Thoracic aorta (tissue), 2 donors: ENCODE measurements at places on chromosomes 1 and 21.

DNA sequence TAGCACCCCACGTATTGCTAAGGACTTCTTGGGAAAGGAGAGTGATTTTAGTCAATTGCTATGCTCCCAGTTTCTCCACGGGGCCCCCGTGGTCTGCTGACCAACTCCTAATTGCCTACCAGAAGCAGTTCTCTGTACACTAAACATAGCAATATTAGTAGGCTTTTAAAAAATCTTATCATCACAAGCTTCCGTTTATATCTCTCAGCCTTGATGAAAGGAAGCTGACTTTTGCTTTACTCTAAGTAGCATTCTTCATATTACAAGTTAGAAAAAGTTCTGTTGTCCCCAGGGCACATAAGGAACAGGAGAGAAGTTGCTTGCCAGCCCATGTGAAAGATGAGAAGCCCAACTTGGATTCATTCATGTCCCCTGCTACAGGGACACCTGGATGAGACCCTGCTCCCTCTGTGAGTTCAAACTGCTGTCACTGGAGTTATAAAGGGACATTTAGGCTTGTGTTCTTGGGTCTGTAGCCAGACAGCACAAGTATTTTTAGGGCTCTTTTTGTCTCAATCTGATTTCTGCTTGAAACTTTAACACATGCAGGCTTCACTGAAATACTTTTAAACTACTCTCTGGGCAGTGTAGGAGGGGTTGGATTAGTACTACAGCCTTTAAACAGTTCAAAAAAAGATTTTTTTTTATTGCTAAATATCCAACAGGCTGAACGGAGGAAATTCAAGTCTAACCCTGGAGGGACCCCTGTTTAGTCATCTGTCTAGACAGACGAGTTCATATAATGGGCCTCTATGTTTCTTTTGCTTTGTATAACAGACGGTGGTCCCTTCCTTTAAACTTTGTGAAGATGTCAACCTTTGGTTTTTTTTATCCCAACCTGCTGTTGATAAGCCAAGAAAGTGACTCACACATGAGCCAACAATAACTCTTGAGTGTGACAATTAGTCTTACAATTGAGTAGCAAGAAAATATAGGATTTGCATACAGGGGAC is 29.5 kb downstream of the TGFB2 start:
- DNase-seq: no peak

DNA sequence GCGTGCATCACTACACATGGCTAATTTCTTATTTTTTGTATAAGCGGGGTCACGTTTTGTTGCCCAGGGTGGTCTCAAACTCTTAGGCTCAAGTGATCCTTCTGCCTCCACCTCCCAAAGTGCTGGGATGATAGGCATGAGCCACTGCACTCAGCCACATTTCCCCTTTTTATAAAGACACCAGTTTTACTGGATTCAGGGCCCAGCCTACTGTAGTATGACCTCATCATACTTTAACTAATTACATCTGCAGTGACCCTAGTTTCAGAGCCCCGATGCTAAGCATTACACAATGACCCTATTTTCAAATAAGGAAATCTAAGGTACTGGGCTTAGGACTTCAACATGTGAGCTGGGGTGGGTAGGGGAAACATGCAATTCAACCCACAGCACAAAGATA is 31.8 kb upstream of the ENAH start:
- DNase-seq: no peak

- no peak for DNase-seq
These were observed 63.1 kb downstream of the PTPRC start for GRCh38 chr1:198701766-198702539.

DNA sequence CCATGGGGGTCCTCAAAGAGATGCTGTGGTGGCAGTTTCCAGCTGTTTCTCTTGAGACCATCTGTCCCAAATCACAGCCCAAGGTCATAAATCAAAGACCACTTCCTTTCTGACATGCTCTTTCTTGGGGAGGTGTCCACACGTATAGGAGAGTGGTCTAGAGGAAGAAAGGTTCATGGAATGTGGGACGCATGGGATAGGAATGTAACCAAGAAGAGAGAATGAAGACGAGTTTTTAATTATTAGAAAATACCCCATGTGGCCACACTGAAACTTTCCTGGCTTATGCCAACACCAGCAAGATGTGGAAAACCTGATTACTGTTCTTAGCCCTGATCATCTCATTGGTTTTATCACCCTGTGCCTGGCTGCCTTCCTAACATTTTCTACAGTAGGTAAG is 124.2 kb upstream of the IFFO2 start:
- no peak for DNase-seq

DNA sequence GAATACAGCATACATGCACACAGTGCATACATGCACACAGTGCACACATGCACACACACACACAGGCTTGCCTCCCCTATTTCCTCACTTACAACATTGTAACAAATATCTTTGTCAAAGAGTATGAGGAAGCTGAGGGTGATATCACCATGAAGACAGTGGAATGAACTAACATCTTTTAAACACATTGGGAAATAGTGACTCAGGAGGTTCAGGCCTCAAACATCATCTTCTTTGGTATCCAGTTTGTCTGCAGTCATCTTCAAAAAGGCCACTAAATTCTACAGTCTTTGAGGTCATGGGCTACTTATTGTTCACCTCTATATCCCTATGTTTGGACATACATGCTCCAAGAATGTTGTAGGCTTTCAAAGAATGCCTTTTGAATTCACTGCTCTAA is 2.1 kb upstream of the LCE2B start:
- no peak for DNase-seq

DNA sequence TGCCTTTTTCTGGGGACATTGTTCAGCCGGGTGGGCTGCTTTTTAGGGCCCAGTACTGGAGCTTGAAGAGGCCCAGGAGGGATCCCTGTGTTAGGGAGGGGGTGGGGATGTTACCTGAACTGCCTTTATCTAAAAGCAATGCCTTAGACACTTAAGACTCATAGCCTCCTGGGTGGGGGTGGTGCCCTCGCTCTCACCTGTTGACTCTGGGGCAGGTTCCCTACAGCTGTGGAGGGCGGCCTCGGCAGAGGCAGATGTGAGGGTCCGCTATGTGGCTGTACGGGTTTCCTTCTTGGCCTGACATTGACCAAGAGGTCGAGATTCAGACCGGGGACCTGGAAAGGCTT is 716 bp downstream of the INAVA start:
- DNase-seq: no peak

- no peak for DNase-seq
These were observed 121.2 kb downstream of the CNIH3 start for GRCh38 chr1:224737353-224737727.

DNA sequence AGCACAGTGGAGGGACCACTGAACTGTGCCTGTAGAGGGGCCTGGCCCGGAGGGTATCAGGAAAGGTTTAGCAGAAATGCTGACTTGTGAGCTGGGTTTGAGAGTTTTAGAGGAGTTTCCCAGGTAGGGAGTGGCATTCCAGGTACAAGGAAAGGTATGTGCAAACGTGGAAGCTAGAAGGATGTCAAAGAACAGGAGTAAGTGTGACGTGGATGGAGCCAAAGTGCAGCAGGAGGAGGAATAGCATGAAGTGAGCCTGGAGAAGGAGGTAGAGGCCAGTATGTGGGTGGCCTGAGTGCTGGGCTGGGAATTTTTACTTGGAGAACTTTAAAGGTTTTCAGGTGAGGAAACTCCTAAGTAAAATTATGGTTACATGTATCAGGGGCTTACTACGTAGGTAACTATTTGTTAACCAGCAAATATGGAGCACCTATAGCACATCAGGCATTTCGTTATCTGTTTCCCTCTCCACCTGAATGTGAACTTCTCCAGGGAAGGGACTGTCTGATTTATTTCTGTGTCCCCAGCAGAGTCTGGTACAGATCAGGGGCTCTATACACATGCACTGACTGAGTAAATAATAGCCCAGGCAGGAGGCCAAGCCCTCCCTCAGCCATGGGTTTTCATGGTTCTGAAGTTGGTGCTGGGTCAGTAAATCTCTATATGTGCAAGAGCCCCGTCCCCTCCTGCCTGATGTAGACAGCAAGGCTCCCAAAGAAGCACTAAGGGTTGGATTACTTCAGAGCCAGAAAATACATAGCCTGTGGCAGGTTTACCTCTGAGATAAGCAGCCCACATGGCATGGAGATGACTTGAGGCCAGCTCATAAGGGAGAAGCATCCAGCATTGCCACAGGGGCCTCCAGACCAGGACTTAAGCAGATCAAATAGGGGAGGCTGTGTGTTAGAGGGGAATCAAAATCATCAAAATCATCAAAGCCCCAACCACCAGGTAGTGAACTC is 43.4 kb downstream of the CDCP2 start:
- DNase-seq: no peak

DNA sequence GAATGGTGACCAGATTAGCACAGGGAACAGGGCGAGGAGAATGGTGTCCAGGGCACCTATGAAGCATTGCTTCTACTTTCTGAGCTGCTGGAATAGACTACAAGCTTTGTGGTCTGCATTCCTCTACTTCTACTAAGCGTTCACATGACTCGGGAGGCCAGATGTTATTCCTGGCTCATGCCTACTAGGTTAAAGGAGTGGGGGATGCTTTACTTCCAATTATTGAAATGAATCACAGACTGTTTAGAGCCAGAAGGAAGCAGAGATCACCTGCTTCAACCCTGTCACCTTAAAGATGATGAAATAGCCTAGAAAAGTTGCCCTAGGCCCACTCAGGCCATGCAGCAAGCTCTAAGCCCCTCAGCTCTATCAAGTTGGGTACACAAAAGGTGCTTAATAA is 633.5 kb downstream of the KIF26B start:
- no peak for DNase-seq

DNA sequence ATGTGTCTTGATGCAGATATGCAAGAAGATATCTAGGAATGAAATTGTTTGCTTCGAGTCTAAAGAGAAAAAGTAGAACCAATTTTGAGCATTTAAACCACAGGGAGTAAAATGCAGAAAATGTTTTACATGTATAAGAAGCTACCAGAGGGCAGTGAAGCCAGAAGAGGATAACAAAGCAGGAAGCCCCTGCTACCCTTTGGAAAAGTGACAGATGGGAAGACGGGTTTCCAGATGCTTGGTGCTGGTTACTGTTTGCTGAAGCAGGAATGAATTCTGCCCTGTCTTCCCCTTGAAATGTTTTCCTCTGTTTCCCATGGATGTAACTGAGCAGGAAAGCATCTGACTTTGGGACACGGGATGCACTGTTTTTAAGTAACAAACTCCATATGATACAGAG is 822.2 kb downstream of the MRPL39 start:
- DNase-seq: no peak

- DNase-seq: no peak
These were observed 96.2 kb upstream of the EDN2 start for GRCh38 chr1:41580520-41581172.

GRCh38 chr1:104720741-104721140 is 971.0 kb downstream of the AMY1C start:
- no peak for DNase-seq

GRCh38 chr1:13798120-13798519 is 98.1 kb downstream of the PRDM2 start:
- no peak for DNase-seq

- no peak for DNase-seq
These were observed 8.5 kb downstream of the TMEM9 start for GRCh38 chr1:201145816-201146215.

DNA sequence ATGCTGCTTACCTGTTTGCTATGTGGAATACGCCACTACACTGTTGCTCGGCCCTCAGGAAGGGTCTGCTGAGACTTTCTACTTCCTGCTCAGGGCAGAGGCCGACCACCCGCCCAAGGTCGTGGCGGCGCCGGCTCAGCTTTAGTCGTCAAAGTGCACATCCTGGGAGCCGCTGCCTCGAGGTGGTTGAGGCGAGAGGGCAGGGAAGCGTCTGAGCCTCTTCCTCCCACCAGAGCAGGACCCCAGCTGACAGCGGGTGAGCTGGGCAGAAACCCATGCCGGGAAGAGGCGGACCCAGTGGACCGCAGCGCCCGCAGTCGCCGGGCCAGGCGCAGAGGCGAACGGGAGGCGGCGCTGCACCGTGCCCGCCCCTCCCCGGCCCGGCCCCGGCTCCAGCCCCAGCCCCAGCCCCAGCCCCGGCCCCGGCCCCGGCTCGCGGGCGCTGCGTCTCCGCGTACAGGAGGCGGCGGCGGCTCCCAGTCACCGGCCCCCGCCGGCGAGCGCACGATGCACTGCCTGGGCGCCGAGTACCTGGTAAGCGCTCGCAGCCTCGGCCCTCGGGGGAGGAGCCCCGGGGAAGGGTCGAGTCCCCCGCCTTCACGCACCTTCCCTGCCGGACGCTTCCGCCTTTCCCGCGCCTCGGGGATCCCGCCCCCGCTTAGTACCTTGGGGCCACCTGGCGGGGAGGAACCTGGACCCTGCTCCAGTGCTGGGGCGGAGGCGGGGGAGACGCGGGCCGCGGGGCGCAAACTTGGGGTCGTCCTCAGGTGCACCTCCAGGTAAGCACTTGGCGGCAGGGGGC is at the start of gene SLC44A3:
SLC44A3 (plus strand) TSS at position 413 of the 802 bp plus-strand sequence; CDS start at position 508, 95 bp downstream.
- DNase-seq: no peak

GRCh38 chr1:166083887-166084286 is 82.9 kb downstream of the FAM78B start:
- DNase-seq: no peak

DNA sequence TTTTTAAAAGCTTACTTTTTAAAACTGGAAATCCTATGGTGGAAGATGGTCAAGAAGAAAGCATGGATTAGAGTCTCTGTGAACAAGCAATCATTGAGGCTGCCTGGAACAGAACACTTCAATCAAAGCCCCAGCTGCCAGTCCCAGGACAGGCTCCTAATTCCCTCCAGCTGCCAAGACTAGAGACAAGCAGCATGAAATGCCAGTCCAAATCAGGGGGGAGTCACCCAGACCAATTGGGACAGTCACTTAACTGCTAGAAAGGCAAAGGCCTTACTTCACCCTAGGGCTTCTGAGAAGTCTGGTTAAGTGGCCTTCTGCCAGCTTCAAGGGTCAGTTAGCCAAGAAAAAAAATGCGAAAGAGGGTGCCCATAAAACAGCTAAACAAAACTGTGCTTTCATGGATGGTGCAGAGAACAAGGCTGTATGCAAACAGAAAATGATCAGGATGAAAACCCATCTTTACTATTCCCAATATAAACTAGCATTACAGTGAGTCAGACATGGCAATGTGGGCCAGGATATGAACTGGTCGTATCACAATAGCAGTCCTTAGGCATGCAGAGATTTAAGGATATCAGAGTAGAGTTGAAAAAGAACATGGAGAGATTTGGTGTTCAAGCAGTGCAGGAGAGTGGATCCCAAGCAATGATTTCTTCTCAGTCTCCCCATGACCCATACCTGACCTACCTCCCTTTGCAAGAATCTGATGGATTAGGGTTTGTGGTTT is 31.0 kb upstream of the MAN1A2 start:
- no peak for DNase-seq

- DNase-seq: no peak
These were observed 31.2 kb downstream of the UBR4 start for GRCh38 chr1:19178734-19179398.

GRCh38 chr1:82788660-82789059 is 987.9 kb downstream of the ADGRL2 start:
- DNase-seq: no peak
